Activated T-helper 1 cell treated with anti-CD3 and anti-CD28 coated beads, Interleukin-2, amount 50 U/mL, for 16 hours (primary cell): ENCODE measurements at places on chromosomes 16 and 17.

GRCh38 chr17:35183332-35183731, 10.9 kb downstream of the SLC35G3 start:
- no peak for DNase-seq

DNA sequence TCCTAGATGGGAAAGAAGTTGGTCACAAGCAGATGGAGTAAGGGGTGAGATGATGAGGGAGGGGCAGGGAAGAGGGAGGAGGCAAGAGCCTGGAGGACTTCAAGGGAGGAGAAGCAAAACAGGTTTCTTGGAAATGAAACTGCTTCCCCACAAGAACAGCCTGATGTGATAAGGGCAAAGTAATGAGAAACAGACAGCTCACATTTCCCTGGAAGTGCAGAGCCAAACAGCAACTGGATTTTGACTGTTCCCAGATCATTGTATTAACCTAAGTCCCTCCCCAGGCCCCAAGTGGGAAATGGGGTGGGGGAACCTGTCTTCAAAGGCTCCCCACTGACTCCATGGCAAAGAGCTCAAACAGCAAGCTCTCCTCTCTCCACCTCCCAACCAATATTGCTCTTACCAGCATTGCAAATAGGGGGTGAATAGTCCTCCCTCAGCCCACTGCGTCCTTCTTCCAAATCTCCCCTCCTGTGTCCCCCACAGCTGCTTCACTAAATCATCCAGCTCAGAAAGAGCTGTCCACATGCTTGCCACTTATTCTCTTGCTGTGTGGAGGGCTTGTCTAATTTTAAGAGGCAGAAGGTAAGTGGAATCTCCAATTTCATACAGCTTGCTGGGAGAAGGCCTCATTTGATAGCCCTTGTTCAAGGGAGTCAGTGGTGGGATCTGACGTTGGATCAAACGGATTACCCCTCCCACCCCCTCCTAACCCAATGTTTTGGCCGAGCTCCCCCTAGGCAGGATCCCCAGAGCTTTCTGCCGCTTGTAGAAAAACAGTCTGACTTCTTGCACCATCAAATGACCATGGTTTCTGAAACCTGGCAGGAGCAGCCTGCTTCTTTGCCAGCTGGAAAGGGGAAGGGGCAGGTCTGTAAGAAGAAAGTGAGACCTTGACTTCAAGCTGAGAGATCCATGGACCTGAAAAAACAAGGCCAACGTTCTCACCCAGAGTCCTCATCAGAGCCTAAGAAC, 56.3 kb upstream of the SMIM36 start:
- no peak for DNase-seq

- DNase-seq: no peak
Observed at GRCh38 chr16:80323187-80323807, 217.5 kb upstream of the DYNLRB2 start.

GRCh38 chr17:3535253-3535995, 22.2 kb downstream of the TRPV3 start:
- DNase-seq: peak; percentile 18

- no peak for DNase-seq
Observed at GRCh38 chr17:42518046-42518754, 17.8 kb upstream of the NAGLU start.

- peak; percentile 43 for DNase-seq
Observed at GRCh38 chr16:89602273-89602951, 11.0 kb upstream of the DPEP1 start.

DNA sequence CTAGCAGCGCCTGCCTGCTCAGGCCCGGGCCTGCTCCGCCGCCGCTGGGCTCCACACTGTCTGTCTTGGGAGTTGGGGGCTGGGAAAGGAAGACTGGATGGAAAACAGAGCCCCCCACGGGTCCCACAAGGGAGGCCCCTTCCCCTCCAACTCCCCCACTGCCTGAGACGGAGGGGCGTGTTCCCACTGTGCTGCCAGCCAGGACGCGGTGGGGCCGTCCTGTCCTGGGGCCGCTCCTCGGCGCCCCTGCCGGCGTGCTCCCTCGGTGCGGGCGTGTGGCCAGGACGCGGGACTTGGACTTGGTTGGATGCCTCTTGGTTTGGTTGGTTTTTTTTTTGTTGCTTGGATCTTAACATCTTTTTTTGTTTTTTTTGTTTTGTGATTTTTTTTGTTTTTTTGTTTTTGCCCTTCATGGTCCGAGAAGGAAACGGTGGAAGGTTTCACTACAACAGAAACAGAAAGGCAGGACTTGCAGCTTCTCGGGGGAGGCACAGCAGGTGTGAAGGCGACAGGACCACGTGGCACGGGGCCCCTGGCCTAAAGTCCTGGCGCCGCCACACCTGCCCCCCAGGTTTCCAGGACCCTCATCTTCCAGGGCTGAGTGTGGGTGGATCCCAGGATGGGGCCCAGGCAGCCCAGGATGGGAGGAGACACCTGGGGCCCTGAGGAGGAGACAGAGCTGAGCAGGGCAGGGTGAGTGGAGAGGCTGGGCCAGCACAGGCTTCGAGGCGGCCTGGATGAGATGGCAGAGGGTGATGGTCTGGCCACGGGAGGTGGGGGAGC, 16.0 kb downstream of the ENGASE start:
- no peak for DNase-seq

GRCh38 chr17:10631048-10631700, 25.9 kb downstream of the MYH3 start:
- DNase-seq: no peak

GRCh38 chr17:68705714-68706076, 104.5 kb upstream of the FAM20A start:
- DNase-seq: no peak

DNA sequence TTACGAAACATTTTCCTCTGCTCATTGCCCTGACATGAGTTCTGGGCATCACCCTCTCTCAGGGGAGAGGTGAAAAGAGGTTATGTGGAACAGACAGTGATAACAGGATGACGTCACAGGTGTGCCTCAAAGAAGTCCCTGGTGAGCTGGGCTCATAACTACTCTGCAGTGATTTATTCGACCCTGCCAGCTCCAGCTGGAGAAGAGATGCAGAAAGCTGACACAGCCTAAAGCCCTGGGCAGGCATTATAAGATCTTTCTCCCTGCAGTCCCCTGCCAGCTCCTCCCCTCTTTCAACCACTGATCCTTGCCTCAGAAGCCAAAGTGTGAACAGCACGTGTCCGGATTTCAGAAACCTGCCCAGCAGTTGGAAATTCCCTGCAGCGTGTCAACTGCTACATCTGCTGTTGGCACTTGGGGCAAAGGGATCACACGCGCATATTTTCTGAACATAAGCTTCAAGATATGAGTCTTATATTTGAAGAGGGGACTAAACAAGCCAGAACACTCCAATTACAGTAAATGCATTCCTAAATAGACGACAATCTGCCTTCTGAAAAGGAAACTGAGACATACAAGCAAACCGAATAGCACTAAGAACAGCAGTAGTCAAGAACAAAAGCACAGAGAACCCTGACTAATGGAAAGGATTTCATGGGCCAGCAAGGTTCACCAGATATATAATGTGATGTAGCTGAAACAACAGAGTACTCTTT, 80.5 kb downstream of the SMG6 start:
- peak; percentile 53 for DNase-seq
